Kidney (tissue), 22 donors: ENCODE measurements at places on chromosomes 3 and 15. TPM values are rescaled to one million over a fixed set of nuclear protein-coding genes. Genes with fewer than 3 reads are reported as not detected.

DNA sequence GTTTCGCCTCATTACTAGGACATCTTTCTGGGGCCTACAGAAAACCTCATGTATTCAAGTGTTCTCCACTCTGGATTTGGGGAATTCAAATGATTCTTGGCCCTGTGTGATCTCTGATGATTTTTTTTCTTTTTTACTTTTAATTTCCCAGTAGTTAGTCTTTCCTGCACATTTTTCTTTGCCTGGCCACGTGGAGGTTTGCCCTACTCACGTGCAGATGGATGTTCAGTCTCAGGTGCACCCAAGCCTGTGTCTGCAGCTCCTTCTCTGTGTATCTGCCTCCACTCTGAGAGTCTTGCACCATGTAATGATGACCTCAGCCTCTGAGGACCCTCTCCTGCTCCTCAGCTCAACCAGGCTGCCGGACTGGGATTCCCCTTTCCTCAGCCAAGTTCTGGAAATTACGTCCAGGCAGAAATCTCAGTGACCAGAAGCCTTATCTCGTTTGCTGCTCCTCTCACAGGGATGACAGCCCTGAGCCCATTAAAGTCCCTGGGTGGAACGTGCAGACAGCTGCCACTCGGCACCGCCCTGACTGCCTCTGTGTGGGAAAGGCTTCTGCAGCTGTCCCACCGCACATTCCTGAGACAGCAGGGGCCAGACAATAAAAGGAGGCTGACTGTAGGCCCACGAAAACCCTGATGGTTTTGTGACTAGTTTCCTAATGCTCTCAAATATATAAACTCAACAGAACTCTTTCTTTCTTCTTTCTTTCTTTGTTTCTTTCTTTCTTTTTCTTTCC lies 31.4 kb upstream of the GABRB3 start:
- H3K4me3 ChIP-seq: no peak overlapping the region
- H3K36me3 ChIP-seq: no peaks in the 10 kb centered on the region
- peaks cover 11% of the 10 kb centered on the region for H3K4me1 ChIP-seq

ITIH4 gene
- total RNA-seq: 15.4 TPM

GOLGA6L10 gene
- 2.5 TPM for total RNA-seq

DNA sequence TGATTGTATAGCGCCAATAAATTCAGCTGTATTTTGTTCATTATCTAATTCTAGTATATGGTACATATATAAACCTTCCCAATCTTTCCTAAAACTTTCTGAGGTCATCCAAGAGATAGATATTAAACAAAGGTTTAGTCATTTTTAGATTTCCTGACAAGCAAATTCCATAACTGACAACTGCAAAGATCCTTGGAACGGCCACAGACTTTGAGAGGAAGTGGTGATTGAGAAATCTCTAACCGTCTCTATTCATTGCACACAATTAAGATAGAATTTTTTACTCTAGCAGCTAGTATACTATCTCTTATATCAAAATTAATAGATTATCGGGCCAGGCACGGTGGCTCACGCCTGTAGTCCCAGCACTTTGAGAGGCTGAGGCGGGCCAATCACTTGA lies 4.7 kb downstream of the CSNK1G1 start:
- H3K36me3 ChIP-seq: no peaks in the 10 kb centered on the region
- H3K27me3 ChIP-seq: no peaks in the 10 kb centered on the region
- no peak overlapping the region for H3K27ac ChIP-seq
- peaks cover 5% of the 10 kb centered on the region for H3K4me1 ChIP-seq
